Natural killer cell (primary cell): ENCODE measurements at places on chromosomes 11 and 22.

DNA sequence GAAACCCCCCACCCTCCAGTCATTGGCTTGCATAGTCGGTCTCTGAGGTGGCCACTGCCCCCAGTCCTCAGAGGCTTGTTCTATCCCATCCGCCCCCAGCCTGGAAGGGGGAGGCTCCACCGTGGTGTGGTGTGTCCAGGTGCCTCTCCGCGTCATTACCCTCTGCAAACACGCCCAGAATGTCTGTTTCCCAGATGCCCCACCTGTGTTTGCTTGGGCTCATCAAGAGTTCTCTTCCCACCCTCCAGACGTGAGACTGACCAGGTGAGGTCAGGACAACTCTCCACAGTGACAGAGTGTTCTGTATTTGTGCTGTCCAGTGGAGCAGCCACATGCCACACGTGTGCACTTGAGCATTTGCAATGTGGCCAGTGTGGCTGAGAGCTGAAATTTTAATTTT lies 24.9 kb downstream of the LRRC10B start:
- no peak overlapping the region for H3K4me3 ChIP-seq
- H3K27me3 ChIP-seq, result no peaks in the 10 kb centered on the region
- H3K4me1 ChIP-seq, result no peaks in the 10 kb centered on the region
- no peaks in the 10 kb centered on the region for H3K36me3 ChIP-seq

- H3K36me3 ChIP-seq, result peaks cover 5% of the 10 kb centered on the region
- peak overlapping the region; percentile 97 for H3K4me3 ChIP-seq
- peaks cover 17% of the 10 kb centered on the region for H3K4me1 ChIP-seq
- H3K27ac ChIP-seq, result peak overlapping the region; percentile 46
Observed at GRCh38 chr11:9574622-9575259, 1.3 kb downstream of the WEE1 start.

- no peaks in the 10 kb centered on the region for H3K36me3 ChIP-seq
- H3K4me3 ChIP-seq, result no peak overlapping the region
- H3K4me1 ChIP-seq, result no peaks in the 10 kb centered on the region
- DNase-seq, result no peak
Observed at GRCh38 chr11:30171661-30172060, 59.2 kb upstream of the FSHB start.

DNA sequence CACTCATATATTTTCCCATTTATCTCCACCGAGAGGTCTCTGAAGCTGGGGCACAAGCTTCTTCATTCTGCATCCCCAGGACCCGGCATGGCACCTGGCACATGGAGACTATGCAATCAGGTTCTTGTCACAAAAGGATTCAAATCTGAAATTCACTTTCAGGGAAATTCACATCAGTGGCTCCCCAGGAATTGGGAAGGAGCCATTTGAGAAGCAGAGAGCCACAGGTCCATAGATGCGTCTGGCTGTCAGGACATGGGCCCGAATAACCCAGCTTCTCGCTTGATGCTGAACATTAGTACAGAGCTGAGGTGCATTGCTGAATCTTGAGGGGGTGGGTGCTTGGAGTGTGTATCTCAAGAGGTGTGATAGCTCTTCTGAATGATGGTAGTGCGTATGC lies 82.5 kb downstream of the TSPAN18 start:
- no peak overlapping the region for H3K4me3 ChIP-seq
- no peak overlapping the region for H3K27ac ChIP-seq
- no peaks in the 10 kb centered on the region for H3K27me3 ChIP-seq

DNA sequence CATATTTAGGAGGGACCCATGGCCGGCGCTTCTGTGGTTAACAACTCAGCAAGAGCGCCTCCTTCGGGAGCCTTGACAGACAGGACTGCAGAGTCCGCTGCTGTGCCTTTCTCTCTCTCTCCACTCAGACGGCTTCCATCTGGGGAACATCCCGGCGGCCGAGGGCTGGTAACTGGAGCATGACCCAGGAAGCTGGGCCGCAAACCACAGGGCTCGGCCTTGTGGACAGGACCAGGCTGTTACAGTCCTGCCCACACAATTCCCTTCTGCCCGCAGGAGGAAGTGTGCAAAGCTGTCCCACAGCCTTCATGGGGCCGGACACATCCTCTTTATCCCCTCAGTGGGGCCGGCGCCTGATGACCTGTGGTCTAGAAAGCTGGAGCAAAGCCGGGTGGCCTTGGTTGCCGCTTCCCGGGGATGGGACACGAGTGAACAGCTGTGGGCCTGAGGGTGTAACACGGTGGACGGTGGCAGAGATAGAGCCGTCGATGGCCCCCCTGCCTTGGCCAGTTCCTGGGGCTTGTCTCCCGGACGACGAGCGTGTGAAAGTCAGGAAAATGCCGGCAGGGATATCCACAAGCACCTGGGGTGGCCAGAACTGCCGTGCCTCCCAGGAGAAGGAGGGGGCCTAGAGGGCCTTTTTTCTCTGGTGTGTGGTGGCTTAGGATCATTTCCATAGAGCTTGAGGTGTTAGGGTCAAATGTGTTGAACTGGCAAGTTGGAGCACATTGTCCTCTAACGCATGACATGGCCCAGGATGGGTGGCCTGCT lies 50.1 kb downstream of the FBLN1 start:
- no peaks in the 10 kb centered on the region for H3K4me1 ChIP-seq
- H3K36me3 ChIP-seq, result no peaks in the 10 kb centered on the region
- H3K27ac ChIP-seq, result no peak overlapping the region
- H3K4me3 ChIP-seq, result no peak overlapping the region
- DNase-seq, result no peak

DNA sequence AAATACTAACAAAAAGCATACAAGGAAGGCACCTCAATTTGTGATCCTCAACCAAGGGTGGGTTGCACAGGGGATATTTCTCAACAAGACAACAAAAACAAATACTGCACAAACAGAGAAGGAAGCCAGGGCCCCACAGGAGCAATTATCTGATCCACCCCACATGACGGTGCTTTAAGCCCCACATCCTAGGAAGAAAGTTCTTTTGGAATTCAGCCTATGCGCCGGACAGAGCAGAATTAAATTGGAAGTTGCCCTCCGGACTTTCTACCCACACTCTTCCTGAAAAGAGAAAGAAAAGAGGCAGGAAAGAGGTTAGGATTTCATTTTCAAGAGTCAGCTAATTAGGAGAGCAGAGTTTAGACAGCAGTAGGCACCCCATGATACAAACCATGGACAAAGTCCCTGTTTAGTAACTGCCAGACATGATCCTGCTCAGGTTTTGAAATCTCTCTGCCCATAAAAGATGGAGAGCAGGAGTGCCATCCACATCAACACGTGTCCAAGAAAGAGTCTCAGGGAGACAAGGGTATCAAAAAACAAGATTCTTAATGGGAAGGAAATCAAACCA lies 40.6 kb downstream of the OSBP start:
- no peak overlapping the region for H3K4me3 ChIP-seq
- H3K27me3 ChIP-seq, result no peaks in the 10 kb centered on the region
- no peak for DNase-seq
- no peak overlapping the region for H3K27ac ChIP-seq

DNA sequence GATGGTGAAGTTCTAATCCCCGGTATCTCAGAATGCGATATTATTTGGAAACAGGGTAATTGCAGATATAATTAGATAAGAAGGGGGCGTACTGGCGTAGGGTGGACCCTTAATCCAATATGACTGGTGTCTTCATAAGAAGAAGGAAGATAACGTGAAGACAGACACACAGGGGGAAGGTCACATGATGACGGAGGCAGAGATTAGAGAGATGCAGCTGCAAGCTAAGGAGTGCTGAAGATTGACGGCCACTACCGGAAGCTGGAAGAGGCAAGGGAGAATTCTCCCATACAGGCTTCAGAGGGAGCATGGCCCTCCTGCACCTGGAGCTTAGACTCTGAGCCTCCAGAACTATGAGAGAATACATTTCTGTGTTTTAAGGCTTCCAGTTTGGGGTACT lies 54.8 kb downstream of the MIAT start:
- H3K4me3 ChIP-seq, result no peak overlapping the region
- H3K27me3 ChIP-seq, result no peaks in the 10 kb centered on the region
- no peak for DNase-seq
- H3K4me1 ChIP-seq, result peaks cover 23% of the 10 kb centered on the region

DNA sequence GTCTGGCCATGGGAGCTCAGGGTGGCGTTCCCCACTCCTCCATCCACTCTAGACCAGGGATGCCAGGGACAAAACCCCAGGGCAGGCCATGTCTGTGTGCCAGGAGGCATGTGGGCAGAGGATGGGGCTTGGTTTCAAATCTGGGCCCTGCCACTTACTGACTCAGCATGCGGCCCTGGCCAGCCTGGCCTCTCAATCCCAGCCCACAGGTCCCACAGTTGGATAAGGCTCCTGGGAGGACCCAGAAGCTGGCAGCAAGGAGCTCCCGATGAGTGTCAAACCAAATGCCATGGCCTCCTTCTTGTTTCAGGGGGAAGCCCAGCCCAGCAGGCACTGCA lies 1290.4 kb downstream of the BRD1 start:
- DNase-seq, result no peak
- H3K27me3 ChIP-seq, result no peaks in the 10 kb centered on the region
- H3K4me3 ChIP-seq, result no peak overlapping the region

DNA sequence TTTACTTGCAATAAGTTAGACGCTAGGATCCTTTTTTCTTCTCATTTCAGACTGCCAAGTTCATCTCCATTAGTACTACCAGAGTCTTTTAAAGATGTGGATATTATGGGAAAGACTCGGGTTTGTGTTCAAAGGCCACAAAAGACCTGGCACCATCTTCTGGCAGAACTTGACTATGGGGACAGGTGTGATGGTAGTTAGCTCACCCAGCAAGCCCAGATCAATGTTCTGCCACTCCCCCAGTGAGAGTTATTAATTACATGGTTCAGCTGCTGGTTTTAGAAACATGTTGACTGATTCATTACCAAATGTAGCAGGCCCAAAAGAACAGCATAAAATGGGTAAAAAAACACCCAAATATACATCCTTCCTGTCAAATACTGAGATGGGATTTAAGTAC lies 333.5 kb upstream of the PITPNB start:
- no peak overlapping the region for H3K4me3 ChIP-seq
- no peaks in the 10 kb centered on the region for H3K27me3 ChIP-seq
- no peaks in the 10 kb centered on the region for H3K36me3 ChIP-seq
- H3K27ac ChIP-seq, result no peak overlapping the region
- DNase-seq, result no peak
- H3K4me1 ChIP-seq, result no peaks in the 10 kb centered on the region

DNA sequence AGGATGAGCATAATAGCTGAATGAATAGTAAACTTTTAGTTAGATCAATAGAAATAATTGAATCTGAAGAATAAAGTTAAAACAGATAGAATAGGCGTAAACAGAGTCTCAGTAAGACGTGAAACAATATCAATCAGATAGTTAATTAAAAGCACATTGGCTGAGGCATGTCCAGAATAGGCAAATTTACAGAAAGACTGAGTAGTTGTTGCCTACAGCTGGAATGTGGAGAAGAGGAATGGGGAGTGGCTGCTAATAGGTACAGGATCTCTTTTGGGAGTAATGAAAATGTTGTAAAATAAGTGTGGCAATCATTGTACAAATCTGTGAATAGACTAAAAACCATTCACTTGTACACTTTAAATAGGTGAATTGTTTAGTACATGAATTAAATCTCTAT lies 36.3 kb upstream of the ME3 start:
- no peaks in the 10 kb centered on the region for H3K27me3 ChIP-seq
- no peak overlapping the region for H3K27ac ChIP-seq
- H3K4me1 ChIP-seq, result no peaks in the 10 kb centered on the region
- no peak for DNase-seq
- no peaks in the 10 kb centered on the region for H3K36me3 ChIP-seq
- no peak overlapping the region for H3K4me3 ChIP-seq

- no peak for DNase-seq
- H3K36me3 ChIP-seq, result no peaks in the 10 kb centered on the region
- H3K27me3 ChIP-seq, result no peaks in the 10 kb centered on the region
- H3K4me1 ChIP-seq, result no peaks in the 10 kb centered on the region
- no peak overlapping the region for H3K27ac ChIP-seq
- no peak overlapping the region for H3K4me3 ChIP-seq
Observed at GRCh38 chr11:33500861-33501479, 199.7 kb downstream of the C11orf91 start.

DNA sequence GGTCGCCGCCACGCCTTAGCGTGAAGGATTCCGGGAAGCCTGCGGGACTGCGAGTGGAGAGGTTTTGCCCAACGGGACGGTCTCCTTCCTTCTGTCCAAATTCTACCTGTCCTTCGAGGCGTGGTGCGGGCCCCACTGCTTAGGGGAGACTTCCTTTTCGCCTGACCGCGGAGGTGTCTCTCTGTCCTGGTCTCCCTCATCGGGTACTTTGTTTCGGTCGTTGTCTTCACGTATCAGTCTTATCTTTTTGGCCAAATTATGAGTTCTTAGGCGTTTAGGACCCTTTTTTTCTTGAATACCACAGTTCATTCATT lies 388 bp downstream of the HINFP start:
- H3K4me1 ChIP-seq, result peaks cover 20% of the 10 kb centered on the region
- H3K27ac ChIP-seq, result peak overlapping the region; percentile 72
- H3K36me3 ChIP-seq, result peaks cover 5% of the 10 kb centered on the region

- no peak overlapping the region for H3K27ac ChIP-seq
- H3K4me1 ChIP-seq, result no peaks in the 10 kb centered on the region
- H3K27me3 ChIP-seq, result no peaks in the 10 kb centered on the region
Observed at GRCh38 chr11:104095791-104096190, 59.4 kb downstream of the DDI1 start.

GRCh38 chr22:27331526-27332281 lies 469.9 kb downstream of the MN1 start:
- H3K4me3 ChIP-seq, result no peak overlapping the region
- DNase-seq, result no peak
- no peak overlapping the region for H3K27ac ChIP-seq
- H3K4me1 ChIP-seq, result no peaks in the 10 kb centered on the region

DNA sequence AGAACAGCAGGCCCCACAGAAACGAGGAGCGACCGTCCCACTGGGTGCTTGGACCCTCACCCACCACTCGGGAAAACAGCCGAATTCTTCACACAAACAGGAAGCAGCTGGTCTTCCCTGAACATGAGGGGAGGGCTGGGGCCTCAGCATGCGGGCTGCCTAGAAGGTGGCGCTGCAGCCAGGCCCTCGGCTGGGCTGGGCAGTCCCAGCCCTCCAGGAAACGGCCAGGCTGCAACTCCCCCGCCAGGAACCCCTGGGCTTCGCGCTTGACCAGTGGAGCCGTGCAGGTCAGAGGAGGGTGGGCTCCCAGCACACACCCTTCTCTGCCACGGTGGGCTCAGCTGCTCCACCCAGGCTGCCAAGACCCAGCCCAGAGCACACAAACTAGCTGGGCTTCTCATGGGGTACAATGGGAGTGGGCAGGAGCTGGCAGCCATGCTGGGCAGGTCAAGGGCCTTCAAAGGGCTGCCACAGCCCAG lies 29.6 kb downstream of the IGF2 start:
- H3K36me3 ChIP-seq, result no peaks in the 10 kb centered on the region
- H3K4me3 ChIP-seq, result no peak overlapping the region
- H3K27me3 ChIP-seq, result no peaks in the 10 kb centered on the region
- DNase-seq, result no peak
- no peaks in the 10 kb centered on the region for H3K4me1 ChIP-seq
- no peak overlapping the region for H3K27ac ChIP-seq

GRCh38 chr22:21022955-21023614 lies 8.1 kb downstream of the P2RX6 start:
- no peaks in the 10 kb centered on the region for H3K36me3 ChIP-seq
- no peak overlapping the region for H3K27ac ChIP-seq
- DNase-seq, result no peak
- H3K4me3 ChIP-seq, result no peak overlapping the region

- no peaks in the 10 kb centered on the region for H3K36me3 ChIP-seq
- H3K27ac ChIP-seq, result no peak overlapping the region
- H3K4me3 ChIP-seq, result no peak overlapping the region
- no peak for DNase-seq
Observed at GRCh38 chr11:131622193-131622592, 251.8 kb downstream of the NTM start.
